ENCODE measurements at places on chromosomes 16 and 17.
A peak's percentile ranks its signal among the peaks of the same experiment; 100 is the strongest.

GRCh38 chr17:61076621-61077031, 323.0 kb upstream of the TBX2 start:
- no peak for DNase-seq

- DNase-seq: no peak
Observed at GRCh38 chr17:21146362-21147015, 19.7 kb downstream of the DHRS7B start.

DNA sequence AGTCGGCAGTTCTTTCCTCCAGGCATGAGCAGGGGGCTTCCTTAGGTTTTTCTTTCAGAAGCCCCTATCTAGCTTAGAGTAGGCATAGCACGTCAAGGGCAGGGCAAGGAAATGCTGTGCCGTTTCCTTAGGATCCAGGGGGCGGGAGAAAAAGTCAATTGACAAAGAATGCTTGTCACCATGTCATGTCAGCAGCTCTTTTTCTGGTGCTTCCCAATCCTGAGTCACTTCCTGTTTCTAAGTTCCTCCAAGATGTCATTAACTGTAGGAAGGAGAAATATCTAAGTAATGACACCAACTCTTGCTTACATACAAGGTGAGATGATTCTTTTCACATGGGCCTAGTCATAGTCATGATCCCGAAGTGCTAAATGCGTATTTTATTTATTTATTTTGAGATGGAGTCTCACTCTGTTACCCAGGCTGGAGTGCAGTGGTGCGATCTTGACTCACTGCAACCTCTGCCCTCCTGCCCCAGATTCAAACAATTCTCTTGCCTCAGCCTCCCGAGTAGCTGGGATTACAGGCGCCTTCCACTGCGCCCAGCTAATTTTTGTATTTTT, 35.2 kb downstream of the GJC1 start:
- DNase-seq: no peak

DNA sequence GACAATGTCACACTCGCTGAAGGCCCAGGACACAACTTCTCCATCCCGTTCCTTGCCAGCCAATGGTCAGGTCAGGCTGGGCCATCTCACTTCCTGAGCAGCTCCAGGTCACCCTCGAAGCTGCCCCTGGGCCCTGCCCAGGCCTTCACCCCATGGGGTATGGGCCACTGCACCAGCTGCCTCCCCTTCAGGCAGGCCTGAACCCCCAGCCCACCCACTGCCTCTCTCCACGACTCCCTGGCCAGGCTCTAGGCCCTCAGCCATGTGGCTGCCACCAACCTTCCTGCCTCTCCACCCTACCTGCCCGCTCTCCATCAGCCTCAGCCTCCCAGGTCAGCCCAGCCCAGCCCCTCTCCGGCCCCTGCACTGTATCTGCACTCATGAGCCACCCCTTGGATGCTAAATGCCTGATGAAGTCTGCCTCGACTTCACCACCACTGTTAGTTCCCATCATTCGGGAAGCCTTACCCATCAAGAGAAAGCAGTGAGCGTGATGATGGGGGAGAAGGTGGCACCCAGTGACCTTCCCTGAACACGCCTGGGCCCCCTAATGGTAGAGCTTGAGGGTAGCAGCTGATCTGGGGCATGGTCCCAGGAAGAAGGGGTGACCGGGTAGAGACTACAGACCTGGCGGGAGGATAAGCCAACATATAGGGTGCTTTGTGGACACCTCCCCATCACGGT, 30.9 kb upstream of the C16orf95 start:
- DNase-seq: no peak

DNA sequence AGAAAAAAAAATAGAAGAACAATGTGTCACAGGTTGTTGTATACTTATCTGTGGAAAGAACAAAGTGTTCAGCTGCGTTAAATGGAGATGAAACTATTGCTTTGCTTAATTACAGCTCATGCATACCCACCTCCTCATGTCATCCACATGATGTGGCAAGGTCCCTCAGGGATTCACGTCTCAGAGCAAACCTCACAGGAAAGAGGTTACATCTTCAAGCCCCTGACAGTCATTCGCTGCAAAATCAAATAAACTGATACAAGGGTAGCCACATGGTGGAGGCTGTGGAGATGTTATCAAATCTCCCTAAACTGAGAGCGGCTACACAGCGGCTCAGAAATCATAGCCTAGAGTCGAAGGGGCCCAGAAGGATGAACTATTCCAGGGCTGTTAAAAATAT, 21.1 kb downstream of the GINS3 start:
- DNase-seq: no peak

DNA sequence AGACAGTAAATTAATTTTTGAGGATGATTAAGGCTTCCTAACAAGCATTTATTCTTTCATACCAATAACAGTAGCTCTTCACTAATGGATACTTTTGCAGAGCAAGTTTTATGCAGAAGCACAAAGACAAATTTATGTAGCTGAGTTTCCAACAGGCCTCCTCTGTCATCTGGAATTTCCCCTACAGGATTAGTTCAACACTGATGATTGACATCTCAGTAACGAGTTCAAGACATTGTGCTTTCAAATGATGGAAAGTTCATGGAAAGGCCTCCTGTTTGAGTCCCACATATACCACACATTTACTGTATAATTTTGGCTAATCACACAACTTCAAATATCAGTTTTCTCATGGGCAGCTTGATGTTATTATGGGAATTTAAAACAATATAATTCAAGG, 40.6 kb downstream of the ABCA10 start:
- DNase-seq: no peak

- no peak for DNase-seq
Observed at GRCh38 chr16:75296606-75297005, 45.2 kb upstream of the BCAR1 start.

DNA sequence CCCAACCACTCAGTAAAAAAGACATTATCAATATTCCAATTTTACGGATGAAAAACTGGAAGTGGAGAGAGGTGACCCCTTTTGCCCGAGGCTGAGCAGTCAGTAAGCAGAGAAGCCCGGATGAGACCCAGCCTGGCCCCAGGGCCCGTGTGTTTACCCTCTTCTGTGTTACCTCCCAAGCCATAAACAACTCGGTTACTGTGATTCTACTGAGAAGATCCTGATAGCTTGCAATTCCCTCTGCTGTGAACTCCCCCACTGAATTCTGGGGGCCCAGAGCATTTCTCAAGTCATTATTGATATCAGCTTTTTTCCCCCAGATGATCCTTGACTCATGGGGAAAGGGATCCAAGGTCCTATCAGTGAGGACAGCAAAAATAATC, 482.6 kb upstream of the ERCC4 start:
- no peak for DNase-seq

GRCh38 chr17:41199421-41200078, 9.9 kb downstream of the KRTAP9-1 start:
- no peak for DNase-seq

- no peak for DNase-seq
Observed at GRCh38 chr17:16434662-16435061, 19.3 kb downstream of the TRPV2 start.

- no peak for DNase-seq
Observed at GRCh38 chr16:65268331-65268730, 146.5 kb upstream of the CDH11 start.

DNA sequence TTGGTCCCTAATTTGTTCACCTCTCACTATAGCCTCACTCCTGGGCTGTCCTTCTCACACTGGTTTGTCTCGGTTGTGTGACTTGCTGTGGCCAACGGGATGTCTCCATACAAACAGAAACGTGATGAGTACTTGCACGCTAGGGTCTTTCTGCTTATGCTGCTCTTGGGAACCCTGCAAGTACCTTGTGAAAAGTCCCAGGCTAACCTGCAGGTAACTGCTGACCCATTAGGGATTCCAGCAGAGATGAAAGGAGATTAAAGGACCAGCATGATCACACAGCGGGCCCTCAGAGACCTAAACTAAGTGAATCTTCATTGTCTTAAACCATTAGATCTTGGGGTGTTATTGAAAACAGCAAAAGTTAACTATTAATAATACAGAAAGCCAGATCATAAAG, 562.8 kb upstream of the GOT2 start:
- no peak for DNase-seq

- DNase-seq: no peak
Observed at GRCh38 chr17:77145612-77146245, 5.0 kb downstream of the SEC14L1 start.

- no peak for DNase-seq
Observed at GRCh38 chr16:73724503-73724902, 572.1 kb upstream of the PSMD7 start.

- DNase-seq: peak; percentile 74
Observed at GRCh38 chr17:49880291-49881053, 32.6 kb upstream of the TAC4 start.

DNA sequence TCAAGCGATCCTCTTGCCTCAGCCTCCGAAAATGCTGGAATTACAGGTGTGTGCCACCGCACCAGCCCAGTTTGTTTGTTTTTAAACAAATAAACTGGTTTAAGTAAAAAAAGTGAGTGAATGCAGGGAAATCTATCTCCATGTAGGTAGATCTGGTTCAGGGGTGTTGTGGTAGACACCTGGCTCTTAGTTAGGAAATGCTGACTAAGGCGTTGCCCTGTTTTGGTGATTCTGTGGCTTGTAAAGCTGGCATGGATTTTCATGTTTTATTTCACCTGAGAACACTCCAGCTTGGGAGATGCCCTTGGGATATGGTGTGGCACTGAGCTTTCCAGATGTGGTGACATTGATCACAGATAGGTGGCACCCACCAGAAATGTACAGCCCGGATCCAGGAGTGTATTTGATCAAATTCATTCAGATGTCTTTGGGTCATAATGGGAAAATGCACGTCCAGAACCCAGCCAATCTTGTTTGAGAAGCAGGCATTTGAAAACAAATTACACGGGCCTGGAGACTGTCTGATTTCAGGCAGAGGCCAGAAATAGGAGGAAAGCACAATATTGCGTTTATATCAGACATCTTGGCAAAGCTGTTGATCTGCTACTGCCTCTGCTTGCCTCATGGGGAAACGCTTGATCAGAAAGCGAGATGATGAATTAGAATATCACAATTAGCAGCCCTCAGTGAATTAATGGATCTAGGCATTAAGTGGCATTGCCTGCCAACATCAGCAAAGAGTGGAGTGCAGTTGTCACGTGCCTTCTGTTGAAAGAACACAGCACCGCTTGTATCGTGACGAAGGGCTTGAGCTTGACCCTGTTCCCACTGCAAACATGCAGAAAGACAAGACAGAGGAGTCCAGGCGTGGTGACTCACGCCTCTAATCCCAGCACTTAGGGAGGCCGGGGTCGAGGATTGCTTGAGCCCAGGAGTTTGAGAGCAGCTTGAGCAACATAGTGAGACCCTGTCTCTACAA, 7.3 kb upstream of the IL34 start:
- no peak for DNase-seq

GRCh38 chr17:46887717-46888116, 35.2 kb upstream of the GOSR2 start:
- no peak for DNase-seq

GRCh38 chr17:62723842-62724241, 84.3 kb downstream of the MARCHF10 start:
- DNase-seq: no peak

DNA sequence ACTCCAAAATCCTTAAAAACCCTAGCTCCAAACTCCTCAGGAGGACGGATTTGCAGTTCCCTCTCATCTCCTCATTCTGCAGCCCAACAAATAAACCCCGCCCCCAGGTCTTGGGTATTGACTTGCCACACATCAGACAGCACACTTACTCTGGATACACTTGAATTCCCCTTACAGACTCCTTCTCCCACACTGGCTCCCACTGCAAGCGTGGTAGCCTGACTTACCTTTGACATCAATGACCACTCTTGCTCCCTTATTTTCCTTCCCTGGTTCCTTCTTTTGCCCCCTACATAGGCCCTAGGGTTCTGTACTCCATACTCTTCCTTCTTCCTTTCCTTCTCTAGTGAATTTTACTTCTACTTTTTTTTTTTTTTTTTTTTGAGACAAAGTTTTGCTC, 7.5 kb downstream of the RFFL start:
- DNase-seq: no peak

DNA sequence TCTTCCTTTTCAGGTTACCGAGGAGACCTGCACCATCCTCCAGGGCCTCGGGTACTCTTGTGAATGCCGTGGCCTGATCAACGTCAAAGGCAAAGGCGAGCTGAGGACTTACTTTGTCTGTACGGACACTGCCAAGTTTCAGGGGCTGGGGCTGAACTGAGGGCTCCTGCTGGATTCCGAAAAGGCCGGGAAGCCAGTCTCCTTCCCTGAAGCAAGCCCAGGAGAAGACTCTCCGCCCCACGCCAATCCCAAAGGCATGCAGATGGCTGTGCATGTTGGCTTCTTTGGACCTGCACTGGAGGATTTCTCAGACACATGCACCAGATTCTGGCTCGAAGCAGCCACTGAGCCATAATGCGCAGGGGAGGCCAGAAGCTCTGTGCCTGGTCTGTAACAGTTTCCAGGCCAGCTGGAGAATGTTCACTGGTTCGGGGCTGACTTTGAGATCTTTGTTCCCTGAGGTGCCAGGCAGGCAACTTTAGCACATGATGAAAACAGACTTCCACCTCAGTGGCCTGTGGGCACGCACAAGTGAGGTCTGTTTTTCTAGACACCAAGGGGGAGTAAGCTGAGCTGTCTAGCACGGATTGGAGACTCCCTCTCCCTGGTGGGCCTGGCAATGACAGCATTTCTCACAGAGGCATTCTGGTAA, 49.1 kb downstream of the ADCY7 start:
- no peak for DNase-seq

DNA sequence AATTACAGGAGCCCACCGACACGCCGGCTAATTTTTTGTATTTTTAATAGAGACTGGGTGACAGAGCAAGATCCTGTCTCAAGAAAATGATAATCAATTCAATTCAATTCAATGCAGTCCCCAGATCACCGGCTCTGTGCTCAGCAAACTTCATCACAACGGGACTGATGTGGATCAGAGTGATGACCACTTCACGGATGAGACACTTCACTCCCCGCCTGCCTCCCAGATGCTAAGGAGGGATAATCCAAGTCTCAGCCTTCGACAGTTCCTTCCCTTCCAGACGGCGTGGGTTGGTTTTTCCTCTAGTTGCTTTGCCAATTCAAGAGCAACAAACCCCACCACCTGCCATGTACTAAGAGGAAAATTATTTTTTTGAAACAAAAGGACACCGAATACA, 93.8 kb downstream of the ZDHHC7 start:
- DNase-seq: no peak

- DNase-seq: no peak
Observed at GRCh38 chr17:68585643-68586042, 15.5 kb downstream of the FAM20A start.

DNA sequence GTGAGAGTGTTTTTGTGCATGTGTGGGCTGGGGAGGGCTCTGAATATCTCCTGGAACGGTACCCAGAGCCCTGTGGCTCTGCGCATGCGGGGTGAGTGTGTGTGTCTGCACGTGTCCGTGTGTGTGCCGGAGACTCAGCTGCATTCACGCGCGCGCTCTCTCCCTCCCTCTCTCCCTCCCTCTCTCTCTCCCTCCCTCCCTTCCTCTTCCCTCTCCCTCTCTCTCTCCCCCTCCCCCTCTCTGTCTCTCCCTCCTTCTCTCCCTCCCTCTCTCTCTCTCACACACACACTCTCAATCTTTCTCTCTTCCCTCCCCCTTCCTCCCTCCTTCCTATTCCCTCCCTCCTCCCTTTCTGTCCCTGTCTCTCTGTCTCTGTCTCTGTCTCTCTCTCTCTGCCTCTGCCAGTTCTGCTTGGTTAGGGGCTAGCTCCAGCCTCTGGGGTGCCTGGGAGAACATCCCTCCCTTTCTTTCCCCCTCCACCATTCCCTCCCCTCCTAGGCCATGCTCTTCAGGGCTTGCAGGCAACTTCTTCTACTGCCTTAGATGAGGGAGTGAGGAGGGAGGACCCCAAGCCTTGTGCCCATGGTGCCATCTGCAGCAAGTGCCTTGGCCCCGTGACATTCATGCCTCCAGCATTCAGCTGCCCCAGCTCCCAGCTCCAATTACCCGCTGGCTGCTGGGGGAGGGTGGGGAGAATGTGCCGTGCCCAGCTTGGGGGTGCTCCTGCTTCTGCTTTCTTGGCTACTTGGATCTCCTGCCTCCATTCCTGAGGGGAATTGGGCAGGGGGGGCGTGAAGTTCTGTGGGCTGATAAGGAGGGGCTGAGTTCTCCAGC, 6.4 kb downstream of the THRA start:
- peak; percentile 77 for DNase-seq

Measured in CD8-positive, alpha-beta T cell (primary cell).